ENCODE measurements at places on chromosomes 11 and 22. TPM values are rescaled to one million over a fixed set of nuclear protein-coding genes. Genes with fewer than 3 reads are reported as not detected.
A peak's percentile ranks its signal among the peaks of the same experiment; 100 is the strongest.

DNA sequence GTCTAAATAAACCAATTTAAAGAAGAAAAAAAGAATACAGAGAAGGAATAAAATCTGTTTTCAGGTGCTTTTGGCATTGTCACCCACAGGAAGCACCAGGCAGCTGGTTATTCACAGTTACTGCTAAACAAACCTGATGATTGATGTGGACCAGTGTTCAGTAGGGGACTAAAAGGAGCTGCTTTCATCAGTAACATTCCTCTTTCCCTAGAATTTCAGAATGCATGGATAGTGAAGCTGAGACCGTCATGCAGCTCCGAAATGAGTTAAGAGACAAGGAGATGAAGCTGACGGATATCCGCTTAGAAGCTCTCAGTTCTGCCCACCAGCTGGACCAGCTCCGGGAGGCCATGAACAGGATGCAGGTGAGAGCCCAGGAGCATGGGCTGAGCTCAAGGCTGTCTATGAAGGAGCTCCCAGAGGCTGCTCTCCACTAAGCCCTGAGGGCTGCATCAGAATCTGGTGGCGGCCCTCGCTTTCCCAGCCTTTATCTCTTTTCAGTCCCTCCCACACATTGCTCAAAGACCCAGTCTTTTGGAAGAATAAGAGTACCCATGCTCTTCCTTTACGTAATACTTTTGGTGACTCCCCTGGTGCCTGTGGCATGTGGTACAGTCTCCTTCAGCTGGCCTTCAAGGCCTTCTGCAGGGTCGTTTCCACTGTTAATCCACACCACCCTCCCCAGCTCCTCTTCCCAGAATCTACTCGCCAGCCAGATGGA is 69.5 kb downstream of the DBX1 start:
- no peak for DNase-seq

DNA sequence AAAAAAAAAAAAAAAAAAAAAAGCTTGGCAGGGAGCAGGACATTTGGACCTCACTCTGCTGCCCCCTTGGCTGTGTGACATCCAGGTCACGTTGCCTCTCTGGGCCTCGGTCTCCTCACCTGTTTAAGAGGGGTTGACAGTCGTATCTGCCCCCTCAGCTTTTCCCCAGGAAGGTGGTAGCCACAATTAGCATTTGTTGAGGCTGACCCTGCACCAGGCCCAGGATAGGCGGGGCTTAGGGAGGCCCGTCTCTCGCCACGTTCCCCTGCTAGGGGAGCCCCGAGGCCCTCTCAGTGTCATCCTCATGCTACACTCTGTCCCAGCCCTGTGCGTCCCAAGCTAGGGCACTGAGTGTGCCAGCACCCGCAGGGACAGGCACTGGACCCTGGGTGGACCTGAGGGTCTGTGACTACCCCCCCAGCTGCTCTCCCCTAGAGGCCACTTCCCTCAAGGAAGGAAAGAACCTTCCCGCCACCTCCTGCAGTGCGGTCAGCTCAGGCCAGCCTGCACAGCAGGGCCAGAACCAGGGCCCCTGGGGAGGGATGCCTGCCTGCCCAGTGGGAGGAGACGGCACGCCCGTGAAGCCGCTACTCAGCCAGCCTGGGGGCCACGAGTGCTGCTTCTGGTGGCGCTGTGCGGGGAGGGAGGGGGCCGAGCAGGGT is 38.5 kb upstream of the PPARA start:
- no peak for DNase-seq

GRCh38 chr11:46356924-46357482 is 9.7 kb downstream of the DGKZ start:
- no peak for DNase-seq

- DNase-seq: no peak
These were observed 81.8 kb downstream of the ETS1 start for GRCh38 chr11:128505449-128506065.

DNA sequence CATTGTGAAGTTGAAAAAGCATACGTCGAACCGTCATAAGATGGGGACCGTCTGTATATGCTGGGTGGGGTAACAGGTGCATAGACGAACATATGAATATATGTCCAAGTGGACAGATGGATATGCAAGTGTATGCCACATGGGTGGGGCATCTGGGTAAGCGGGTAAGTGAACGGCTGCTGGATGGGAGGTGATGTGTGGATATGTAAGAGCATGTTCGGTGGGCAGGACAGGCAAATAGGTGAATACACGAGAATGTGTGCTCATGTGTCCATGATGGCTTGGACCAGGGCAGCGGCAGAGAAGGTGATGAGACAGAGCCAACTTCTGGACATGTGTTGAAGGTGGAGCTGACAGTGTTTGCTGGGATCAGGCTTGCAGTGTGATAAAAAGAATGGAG is 12.0 kb downstream of the IFITM10 start:
- DNase-seq: no peak

DNA sequence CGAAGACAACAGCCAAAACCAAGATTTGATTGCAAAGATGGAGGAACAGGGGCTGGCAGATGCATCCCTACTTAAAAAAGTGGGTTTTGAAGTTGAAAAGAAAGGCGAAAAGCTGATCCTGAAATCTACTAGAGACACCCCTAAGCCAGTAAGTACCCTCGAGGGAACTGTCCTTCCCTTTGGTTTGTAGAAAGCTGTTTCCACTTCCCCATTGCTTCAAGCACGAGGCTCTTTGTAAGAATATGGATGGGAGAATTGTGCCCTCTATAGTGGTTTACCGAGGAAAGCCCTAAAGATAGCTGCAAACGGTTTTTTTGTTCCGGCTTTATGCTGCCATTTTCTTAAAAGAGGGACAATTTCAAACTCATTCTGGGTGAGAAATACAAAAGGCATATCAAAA is 133.9 kb downstream of the WNT7B start:
- DNase-seq: no peak

- DNase-seq: no peak
These were observed 252.2 kb upstream of the MTNR1B start for GRCh38 chr11:92717240-92717639.

DNA sequence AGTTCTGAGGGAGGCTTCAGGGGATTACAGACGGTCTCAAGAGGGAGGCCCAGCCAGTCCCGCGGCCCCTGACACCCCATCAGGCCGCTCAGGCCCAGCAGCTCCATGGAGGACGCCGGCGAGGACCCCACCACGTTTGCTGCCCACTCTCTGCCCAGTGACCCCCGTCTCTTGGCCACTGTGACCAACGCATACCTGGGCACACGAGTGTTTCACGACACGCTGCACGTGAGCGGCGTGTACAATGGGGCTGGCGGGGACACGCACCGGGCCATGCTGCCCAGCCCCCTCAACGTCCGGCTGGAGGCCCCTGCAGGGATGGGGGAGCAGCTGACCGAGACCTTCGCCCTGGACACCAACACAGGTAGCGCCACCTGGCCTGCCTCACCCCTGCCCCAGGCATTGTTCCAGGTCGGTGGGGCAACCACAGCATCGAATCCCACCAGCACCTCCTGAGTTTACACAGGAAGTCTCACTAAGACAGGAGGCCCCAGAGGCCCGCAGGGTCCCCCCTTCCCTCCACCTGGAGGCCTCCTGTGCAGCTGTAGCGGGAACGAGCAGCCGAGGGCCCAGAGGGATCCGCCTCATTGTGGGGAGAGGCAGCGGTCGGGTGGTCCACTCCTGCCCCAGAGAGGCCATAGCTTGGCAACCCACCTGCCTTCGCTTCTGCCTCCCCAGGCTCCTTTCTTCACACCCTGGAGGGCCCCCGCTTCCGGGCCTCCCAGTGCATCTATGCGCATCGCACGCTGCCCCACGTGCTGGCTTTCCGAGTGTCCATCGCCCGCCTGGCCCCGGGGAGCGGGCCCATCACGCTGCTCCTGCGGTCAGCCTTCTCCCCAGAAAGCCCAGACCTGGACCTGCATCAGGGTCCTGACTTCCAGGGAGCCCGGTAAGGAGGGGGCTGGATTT is 1.0 kb downstream of the PGGHG start:
- DNase-seq: peak; percentile 68

GRCh38 chr11:45090607-45091006 is 55.8 kb upstream of the PRDM11 start:
- DNase-seq: no peak

GRCh38 chr22:37100589-37101127 is 8.9 kb downstream of the TMPRSS6 start:
- DNase-seq: no peak

DNA sequence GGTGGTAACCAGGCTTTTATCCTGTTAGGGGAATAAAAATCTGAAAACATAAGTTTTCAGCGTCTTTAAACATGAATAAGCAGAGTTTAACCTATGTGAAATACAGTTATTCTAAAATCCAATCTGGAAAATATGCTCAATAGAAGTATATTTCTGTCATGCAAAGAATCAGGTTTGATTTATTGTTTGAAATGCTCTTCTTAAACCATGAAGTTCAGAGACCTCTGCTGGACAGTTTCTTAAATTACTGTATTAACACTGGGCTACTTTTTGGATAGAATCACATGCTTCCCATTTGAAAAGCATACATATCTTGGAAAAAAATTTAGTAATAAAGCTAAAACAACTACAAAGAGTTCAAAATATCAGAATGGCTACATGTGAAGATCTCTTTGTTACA is 25.4 kb downstream of the APIP start:
- no peak for DNase-seq

- no peak for DNase-seq
These were observed 612 bp downstream of the GTSE1 start for GRCh38 chr22:46297151-46297812.

DNA sequence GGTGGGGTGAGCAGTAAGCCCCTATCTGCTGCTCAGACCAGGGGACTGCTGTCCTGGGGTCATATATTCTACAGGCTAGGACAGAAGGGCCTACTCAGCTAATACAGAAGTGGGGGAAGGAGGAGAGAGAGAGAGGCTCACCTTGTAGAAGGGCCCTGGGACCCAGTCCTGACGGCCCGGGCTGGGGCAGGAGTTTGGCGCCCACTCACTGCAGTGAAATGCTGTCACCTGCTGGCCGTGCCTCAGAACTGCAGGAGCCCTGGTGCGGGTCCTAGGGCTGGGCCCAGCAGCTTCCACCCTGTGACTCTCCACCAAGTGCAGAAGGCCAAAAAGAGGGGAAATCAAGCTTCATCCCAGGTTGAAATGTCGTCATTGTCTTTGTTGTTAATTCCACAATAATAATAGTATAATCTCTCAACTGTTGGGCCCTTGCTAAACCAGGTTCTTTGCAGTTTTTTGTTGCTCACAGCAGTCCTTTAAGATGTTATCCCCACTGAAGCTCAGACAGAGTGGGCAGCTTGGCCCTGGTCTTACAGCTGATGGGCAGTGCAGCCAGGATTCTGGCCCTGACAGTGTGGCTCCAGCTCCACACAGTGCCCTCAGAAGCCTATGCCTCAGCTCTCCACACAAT is 29.6 kb downstream of the TRIM29 start:
- peak; percentile 74 for DNase-seq

DNA sequence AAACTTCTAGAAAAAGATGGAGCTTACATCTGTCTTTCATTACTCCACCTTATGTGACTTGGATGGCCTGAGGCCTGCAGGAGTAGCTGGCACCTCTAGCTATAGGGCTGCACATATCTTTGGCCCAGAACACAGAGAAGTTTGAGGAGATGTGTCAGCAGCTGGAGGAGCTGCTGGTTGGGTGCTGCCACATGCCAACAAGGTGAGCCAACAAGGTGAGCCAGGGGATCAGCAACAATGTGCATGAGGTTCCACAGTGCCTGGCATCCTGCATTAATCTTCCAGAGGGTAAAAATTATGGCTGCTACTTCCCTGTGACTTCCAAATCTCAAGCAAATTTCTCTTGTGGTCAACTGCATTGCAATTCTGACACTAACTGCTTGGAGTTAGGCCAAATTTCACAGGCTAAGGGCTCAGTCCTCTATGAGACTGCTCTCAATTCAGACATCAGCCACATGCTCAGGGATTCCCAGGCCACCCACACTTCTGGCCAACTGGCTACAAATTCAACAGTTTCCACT is 16.0 kb downstream of the RBM7 start:
- no peak for DNase-seq

GRCh38 chr11:130121445-130121978 is 38.1 kb upstream of the ST14 start:
- no peak for DNase-seq

DNA sequence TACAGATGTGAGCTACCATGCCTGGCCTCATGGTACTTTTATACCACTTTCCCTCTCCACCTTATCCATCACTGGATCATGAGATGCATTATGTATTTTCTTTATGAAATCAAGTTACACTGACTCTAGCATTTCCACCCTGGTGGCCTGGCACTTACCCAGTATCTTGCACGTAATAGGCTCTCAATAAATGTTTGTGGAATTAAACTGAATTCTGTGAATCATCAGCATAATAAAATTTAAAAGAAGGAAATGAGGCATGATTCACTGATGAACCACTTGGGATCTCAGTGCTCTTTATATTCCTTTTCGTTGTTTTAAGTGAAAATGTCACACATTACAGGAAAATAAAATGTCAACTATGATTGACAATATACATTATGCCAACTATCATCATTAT is 25.1 kb downstream of the ADM start:
- DNase-seq: no peak

- no peak for DNase-seq
These were observed 11.6 kb upstream of the GAB2 start for GRCh38 chr11:78429209-78429608.

DNA sequence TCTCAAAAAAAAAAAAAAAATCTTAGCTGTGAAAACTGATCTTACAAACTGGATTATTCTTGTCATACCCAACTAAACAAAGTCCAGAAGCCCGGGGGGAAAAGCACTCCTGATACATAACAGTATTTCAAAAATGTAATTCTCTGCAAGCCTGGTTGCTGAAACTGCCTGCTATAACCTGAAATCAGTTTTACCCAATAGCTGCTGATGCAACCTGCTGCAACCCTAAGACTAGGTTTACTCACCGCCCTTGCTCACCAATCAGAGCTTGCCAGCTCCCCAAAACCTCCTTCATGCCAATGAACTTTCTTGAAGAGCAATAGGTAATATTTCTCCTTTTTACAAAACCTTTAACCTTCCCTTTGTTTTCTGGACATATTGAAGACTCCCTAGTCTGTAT is 12.4 kb downstream of the FGF19 start:
- DNase-seq: no peak

GRCh38 chr11:19912958-19913892 is 200.6 kb downstream of the NAV2 start:
- no peak for DNase-seq

GRCh38 chr11:117044287-117045035 is 53.8 kb downstream of the SIK3 start:
- no peak for DNase-seq

DNA sequence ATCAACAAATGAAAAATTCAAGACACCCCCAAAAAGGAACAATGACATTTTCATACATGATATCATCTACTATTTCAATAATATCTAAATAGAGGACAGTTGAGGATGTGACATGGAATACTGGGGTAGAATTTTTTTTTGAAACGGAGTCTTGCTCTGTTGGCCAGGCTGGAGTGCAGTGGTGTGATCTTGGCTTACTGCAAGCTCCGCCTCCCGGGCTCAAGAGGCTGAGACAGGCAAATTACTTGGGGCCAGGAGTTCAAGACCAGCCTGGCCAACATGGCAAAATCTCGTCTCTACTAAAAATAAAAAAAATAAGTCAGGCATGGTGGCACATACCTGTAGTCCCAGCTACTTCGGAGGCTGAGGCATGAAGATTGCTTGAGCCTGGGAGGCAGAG is 41.4 kb downstream of the LRRC74B start:
- DNase-seq: no peak

The OR5M10 gene
- not detected for total RNA-seq

The PRRG4 gene
- 0.57 TPM for total RNA-seq

The TPP1 gene
- 81.5 TPM for total RNA-seq

The CLDN5 gene
- total RNA-seq: 29.9 TPM

The BDNF gene
- total RNA-seq: 2.9 TPM

The SMIM38 gene
- total RNA-seq: 0.11 TPM

The HEPN1 gene
- total RNA-seq: not detected

The CRYBB2 gene
- total RNA-seq: not detected

The SPTY2D1 gene
- total RNA-seq: 9.3 TPM

The YAP1 gene
- total RNA-seq: 92.9 TPM
